ENCODE measurements at places on chromosomes 4 and X. TPM values are rescaled to one million over a fixed set of nuclear protein-coding genes. Genes with fewer than 3 reads are reported as not detected.

GRCh38 chr4:44632089-44632488 is 19.3 kb downstream of the YIPF7 start:
- no peak for DNase-seq

GRCh38 chrX:46712764-46713163 is 46.2 kb downstream of the SLC9A7 start:
- no peak for DNase-seq

GRCh38 chr4:104494822-104495559 is at the start of gene CXXC4:
CXXC4 (minus strand) TSS chr4:104494894; CDS start chr4:104491802, 3,092 bp downstream.
- peak; percentile 67 for DNase-seq

The FAT4 gene
- total RNA-seq = 9.8 TPM

The MAGEE2 gene
- total RNA-seq = not detected

The MSL3 gene
- total RNA-seq = 22.8 TPM

The INTS6L gene
- total RNA-seq = 19.8 TPM

- DNase-seq = no peak
These were observed 32.3 kb upstream of the KDR start for GRCh38 chr4:55157559-55158277.

DNA sequence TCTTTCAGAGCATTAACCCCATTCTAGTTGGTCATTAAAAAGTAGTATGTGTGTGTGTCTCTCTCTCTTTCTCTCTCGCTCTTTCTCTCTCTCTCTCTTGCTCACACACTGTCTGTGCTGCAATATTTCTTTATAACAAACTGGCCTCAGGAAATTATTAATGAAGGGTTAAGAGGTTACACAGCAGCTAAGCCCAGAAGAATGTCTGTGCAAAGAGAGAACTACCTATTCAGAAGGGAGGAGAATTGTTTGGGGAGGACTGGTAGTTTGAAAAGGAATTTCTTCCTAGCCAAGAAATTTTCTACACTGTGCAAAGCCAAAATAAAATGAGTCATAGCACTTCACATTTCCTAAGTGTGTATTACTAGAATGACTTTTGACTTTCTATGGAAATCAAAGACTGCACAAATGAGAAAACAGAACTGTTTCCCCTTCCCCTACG is 22.2 kb downstream of the PDGFC start:
- no peak for DNase-seq

All from ureter (tissue), 1 donor.